Motor neuron (in vitro differentiated cells): ENCODE measurements at places on chromosomes 5 and 9.
A peak's percentile ranks its signal among the peaks of the same experiment; 100 is the strongest.

DNA sequence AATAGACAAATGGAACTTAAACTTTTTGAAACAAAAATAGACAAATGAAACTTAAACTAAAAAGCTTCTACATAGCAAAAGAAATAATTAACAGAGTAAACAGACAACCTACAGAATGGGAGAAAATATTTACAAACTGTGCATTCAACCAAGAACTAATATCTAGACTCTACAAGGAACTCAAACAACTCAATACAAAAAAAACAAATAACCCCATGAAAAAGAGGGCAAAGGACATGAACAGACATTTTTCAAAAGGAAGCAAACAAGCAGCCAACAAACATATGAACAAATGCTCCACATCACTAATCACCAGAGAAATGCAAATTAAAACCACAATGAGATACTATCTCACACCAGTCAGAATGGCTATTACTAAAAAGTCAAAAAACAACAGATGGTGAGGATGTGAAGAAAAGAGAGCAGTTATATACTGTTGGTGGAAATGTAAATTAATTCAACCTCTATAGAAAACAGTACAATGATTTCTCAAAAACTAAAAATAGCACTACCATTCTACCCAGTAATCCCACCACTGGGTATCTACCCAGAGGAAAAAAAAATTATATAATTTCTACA, 170.8 kb upstream of the RGMB start:
- no peak for ATAC-seq

- ATAC-seq = no peak
Measured at GRCh38 chr5:122844136-122844909, 1.1 kb upstream of the SNX24 start.

DNA sequence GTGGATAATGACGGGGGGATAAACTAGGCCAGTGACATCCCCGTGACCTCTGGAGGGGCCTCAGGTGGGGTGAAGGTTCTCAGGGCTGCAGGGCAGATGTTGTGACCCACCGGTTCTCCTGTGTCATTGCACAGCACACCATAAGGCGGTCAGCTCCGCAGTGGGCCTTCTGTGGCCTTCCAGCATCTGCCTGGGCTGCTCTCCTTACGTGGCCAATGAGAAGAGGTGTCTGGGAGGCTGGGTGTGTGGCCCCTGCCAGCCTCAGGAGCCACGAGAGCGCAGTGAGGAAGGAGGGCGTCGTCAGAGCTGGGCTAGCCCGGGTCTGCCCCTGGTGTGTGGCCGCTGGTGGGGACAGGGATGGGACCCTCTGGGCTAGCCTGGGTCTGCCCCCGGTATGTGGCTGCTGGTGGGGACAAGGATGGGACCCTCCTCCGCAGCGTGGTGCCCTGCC, 48.7 kb downstream of the COL5A1 start:
- no peak for ATAC-seq

- no peak for ATAC-seq
Measured at GRCh38 chr9:72703574-72703973, 182.2 kb downstream of the TMC1 start.

- peak; percentile 83 for ATAC-seq
Measured at GRCh38 chr5:144032375-144032774, 138.1 kb downstream of the YIPF5 start.

DNA sequence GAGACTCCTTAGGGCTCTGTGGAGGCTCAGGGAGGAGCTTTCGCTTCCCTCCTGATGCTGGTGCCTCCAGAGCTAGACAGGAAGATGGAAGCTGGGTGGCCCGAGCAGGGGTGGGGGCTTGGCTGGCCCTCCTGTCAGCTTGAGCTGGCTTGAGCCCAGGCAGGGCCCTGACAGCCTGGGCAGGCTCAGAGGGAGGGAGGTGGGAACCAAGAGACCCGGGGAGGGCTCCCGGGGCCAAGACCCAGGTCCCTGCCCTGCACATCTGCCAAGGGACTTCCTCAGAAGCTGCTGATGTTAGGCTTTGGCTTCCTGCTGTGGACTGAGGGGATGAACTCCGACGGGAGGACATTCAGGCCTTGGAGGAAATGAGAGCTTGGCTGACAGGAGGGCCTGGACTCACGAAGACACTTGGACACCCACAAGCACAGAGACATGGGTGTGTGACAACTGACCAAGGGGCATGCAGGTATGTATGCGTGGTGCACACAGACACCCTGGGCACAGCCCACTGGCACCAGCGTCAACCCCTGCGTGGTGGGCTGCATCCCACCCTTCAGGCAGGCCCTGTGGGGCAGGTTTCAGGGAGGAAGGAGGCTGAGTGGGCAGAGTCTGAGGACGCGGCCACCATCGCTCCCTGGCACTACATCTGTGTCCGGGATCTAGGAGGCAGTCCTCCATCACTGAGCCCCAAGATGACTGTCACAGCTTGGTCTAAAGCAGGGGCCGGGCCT, 1.7 kb upstream of the LTC4S start:
- no peak for ATAC-seq

DNA sequence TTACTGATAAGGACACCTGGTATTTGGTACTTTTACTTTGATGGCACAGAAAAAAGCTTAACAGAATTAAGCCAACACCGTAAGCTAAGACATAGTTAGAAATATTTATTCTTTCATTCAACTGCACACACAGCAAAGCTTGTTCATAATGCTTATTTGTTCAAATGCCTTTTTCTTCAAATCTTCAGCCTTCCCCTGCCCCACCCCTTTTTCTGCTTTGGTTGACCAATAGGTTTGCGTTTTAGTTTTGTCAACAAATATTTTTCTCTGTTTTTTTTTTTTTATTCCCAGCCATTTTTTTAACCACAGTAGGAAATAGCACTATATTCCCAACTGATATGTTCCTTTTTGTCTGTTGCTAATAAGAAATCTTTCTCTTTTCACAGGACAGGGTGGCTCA, 4.9 kb upstream of the RICTOR start:
- ATAC-seq = no peak

DNA sequence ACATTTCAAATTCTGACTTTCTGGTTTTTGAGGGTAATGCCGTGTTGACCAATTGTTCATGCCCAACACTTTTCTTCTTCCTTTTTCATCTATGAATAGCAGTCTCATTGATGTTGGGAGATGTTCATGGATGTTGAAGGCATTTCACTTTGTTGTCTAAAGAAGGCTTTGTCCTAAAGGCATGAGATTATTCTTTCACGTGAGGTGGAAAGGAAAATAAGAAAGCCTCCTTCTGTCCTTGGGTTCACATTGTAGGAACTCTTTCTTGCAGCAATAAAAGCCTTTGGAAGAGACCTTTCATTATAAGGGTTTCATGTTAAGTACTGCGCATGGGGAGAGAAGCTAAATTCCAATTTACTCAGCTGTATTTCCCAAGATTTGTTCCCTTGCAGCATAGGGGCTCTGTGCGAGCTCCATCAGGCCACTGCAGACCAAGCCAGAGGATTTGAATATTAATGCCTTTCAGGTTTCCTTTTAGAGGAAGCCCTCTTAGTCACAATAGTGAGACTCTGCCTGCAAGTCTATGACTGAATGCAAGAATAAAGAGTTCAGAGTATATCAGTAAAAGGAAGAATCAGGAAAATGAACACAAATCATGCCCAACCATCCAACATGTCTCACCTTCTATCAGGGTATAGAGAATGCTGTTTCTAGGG, 274.6 kb downstream of the TMEM38B start:
- peak; percentile 48 for ATAC-seq

DNA sequence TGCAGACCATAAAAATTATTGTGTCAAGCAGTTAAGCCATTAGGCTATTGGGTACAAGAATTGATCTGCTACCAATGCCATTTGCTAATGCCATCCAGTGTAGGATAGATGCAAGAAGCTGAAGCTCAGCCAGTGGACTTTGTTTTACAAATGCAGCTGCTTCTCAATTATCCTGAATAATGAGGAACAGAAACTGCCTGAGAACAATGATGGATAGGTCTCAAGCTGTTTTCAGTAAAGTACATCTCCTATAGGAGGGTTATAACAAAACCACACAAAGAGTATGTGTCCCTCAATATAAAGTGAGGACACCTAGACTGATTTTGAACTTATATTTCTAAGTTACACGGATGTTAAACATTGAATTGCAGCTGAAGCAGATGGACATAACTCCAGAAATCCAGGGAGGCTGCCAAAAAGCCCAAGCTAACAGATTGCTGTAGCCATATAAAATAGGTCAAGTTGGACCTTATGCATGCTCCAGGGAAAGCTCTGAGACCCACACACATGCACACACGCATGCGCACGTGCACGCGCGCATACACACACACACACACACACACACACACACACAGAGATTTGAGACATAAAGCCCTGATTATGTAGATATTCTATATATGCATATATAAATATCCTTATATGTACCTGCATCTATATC, 482.7 kb upstream of the CD180 start:
- ATAC-seq = peak; percentile 13

GRCh38 chr5:639253-639530, 27.1 kb downstream of the CEP72 start:
- ATAC-seq = no peak

DNA sequence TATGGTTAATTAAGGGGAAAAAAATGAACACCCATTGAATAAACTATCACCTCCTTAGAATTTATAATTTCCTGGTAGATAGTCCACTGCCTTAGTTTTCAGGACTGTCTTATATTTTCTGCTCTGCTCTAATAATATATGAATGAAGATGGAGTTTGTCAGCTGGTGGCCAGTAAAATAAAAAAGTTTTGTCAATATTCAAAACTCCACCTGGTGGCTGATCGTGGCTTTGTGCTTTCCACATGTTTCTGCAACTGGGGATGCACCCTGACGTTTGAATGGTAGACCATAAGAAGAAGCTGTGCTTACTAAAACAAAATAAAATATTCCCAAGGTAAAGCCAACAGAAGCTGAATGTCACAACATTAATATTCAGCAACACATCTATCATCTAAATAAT, 286.6 kb upstream of the IZUMO3 start:
- ATAC-seq = no peak
